Stimulated activated CD4-positive, alpha-beta T cell treated with anti-CD3 and anti-CD28 coated beads, TNF-alpha, amount 100 ng/mL, for 1 hour (primary cell): ENCODE measurements at places on chromosomes 4 and X.

DNA sequence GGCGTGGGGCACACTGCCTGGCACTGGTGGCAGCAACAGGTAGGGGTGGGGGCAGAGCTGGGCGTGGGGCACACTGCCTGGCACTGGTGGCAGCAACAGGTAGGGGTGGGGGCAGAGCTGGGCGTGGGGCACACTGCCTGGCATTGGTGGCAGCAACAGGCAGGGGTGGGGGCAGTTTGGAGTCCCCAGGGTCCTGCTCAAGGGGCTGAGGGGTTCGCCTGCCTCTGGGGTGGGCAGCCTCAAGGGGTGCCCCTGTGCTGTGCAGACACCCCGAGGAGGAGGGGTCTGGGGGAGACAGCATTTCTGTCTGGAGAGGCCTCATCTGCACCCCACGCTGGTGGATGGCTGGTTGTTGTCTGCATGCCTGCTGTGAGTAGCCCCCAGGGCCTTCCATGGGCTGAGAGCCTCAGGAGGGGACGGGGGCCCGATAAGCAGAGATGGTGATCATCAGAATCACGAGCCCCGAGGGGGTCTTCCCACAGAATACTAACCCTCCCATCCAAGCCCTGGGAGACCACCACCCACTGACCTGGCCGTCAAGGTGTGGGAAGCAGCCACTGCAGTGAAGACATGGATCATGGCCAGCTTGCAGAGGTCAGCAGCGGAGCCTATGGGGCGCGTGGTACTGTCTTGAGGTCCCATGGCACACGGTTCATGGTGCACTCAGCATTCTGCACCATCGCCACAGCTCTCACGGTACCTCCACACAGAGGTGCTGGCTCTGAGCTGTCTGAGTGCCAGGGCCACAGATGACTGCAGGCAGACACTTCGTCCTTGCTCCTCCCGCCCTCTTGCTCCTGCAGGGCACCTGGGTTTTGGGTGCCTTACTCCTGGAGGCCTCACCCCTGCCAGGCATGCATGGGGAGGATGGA lies 21.5 kb downstream of the NAT8L start:
- no peak for DNase-seq

- DNase-seq = no peak
Measured at GRCh38 chrX:7690842-7691241, 152.1 kb upstream of the VCX start.

GRCh38 chr4:28973587-28974350 lies 1746.4 kb upstream of the PCDH7 start:
- DNase-seq = no peak

GRCh38 chr4:143883529-143883928 lies 21.8 kb downstream of the GYPE start:
- no peak for DNase-seq

GRCh38 chr4:103664436-103665075 lies 55.2 kb downstream of the TACR3 start:
- no peak for DNase-seq

GRCh38 chr4:85808864-85809263 lies 333.9 kb downstream of the ARHGAP24 start:
- DNase-seq = no peak

DNA sequence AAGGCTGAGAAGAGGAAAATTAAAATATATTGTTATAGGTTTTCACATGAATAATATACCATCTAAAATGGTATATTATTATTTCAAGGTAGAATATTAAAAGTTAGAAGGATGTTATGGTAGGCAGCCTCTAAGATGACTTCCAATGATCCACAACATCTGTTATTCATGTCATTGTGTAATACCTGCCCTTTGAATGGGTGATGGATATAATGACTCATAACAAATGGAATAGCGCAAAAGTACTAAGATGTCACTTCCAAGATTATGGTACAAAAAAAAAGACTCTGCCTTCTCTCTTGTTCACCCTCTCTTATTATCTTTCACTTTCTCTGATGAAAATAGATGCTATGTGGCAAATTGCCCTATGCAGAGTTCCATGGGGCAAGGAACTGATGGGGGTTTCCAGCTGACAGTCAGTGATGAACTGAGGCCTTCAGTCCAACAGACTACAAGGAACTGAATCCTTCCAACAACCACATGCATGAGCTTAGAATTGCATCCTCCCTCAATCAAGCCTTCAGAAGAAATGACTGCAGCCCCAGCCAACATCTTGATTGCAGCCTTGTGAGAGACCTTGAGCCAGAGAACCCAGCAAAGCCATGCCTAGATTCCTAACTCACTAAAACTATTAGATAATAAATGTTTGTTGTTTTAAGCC lies 57.7 kb downstream of the HS6ST2 start:
- DNase-seq = no peak

GRCh38 chrX:43269201-43269600 lies 386.9 kb upstream of the MAOA start:
- DNase-seq = no peak

DNA sequence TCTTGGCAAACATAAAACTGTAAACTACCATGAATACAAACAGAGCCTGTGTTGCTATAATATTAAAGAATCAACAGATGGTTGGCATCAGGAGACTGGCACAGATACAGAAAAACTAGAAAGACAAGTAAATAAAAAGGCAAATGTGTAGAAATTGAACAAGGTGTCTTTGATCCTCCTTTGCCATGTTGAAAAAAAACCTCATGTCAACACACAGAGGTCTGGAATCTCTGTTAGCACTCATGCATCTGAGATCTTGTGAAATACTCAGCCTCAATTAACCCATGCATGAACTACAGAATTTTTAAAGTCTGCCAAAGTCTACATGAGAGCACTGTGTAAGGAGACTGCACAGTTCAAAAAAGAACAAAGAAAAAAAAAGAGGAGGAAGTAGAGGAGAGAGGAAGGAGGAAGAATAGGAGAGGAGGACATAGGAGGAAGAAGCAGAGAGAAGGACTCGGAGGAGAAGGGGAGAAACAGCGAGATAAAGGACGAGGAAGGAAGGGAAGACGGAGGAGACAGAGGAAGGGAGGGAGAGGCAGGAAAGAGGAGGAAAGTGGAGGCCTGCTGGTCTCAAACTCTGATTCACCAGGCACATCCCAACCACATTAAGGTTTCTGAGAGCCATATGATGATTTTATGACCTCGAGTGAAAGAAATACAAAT lies 52.8 kb downstream of the PRDM5 start:
- no peak for DNase-seq

- no peak for DNase-seq
Measured at GRCh38 chr4:4501679-4502078, 40.2 kb downstream of the STX18 start.

DNA sequence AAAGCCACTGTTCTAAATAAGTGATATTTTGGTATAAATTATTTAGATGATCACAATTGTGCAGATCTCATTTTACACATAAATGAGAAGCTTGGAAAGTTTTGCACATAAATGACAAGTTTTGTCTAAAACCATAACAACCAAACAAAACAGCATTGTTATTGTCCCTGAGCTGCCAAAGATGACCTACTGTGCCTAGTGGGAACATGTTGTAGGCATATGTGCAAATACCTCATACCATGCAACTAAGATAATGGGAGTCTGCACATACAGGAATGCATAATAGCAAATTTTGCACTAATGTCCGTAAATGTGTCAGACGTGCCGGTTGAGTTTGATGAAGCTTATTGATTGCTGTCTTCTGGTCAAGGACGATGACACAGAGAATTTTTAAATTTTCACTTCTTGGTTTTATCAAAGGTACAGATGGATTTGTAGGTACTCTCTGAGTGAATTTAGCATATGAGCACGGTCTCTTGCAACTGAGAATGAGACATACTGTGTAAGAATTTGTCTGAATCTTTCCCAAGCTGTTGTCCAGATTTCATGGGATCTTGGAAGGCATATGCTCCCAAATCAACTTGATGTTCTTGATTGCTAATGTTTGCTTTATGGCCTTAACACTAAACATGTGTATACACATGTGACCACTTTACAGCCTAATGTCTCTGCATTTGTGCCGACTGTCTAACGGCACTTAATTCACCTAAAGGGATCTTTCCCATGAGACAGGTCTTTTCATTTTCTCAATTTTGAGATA lies 1133.5 kb downstream of the FAT4 start:
- DNase-seq = no peak
